ENCODE measurements at places on chromosomes 3 and 15. TPM values are rescaled to one million over a fixed set of nuclear protein-coding genes. Genes with fewer than 3 reads are reported as not detected.

DNA sequence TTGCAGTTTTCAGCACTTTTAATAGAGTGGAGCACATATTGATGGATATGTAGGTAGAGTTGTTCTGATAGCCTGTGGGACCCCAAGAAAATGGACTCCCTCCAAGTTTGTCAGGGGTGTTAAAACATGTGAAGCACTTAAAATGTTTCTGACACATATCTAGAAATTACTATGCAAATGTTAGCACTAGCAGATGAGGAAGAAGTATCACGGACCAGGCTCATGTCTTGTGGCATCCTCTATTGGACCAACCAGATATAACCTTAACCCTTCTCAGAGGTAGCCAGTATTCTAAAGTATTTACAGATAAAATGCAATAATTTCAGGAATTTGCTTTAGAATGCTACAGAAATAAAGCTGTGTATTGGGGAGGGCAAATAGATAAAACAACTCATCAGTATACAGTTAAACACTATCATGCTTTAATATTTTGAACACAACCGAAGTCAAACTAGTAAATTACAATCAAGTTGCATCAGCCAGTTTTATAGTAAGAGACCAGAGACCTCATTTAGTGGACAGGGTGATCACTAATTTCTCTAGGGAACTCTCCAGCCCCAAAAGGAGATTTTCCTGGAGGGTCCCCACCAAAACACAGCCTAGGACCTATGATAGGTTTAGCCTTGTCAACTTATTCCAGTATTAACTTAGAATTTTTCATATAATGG lies 57.2 kb upstream of the FBN1 start:
- no peak for DNase-seq

- no peak for DNase-seq
Measured at GRCh38 chr3:178966299-178967176, 105.1 kb downstream of the ZMAT3 start.

DNA sequence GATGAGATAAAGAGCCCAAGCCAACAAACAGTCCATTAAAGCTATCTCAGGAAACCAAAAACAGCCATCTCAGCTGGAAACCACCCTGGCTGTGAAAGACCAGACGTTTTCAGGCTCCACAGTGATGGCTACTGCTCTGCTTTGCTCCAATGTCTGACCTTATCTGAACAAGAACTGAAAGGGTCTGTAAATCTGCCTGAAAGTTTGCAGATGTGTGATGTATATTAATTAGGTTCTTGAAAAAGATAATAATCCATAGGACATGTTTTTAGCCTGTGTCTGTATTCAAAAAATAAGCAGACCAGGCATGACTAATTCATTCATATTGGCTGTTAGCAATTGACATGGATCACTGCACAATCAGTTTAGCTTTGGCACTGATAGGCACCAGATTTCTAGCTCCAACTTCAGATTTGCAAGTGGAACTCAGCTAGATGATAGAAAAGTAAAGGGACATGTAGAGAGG lies 611.4 kb upstream of the NAALADL2 start:
- DNase-seq, result no peak

DNA sequence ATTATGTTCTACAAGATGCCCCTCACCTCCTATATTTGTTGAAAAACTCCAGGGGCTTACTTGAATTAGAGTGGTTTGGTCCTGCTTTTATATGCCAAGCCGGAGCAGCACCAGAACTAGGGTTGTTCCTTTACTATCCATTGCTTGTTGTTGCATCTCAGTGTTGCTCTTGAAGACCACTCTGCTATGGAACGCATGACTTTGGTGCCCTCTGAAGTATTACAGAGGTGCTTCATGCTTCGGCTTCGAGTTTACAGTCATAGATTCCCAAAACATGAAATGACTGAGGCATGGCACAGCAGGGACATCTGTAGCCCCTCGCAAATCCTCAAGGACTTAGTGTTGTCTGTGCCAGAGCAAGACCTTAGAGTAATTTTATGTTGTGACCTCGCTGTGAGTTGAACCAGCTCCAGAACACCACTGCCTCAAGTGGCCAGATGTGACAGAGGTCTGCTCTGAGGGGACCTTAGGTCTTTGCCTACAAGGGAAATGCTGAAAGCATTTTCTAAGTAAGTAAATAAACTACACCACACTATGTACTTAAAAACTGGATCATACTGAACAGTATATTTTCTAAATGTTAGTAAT lies 67.2 kb upstream of the SIAH2 start:
- no peak for DNase-seq

The PLA2G4D gene
- not detected for total RNA-seq

- DNase-seq, result no peak
Measured at GRCh38 chr3:177820683-177821316, 623.5 kb upstream of the TBL1XR1 start.

All from activated CD4-positive, alpha-beta memory T cell treated with anti-CD3 and anti-CD28 coated beads, Interleukin-2, amount 10 ng/mL, durations not matched to agents 7 days and 5 days (primary cell).